ENCODE measurements at places on chromosomes 5 and 9. TPM values are rescaled to one million over a fixed set of nuclear protein-coding genes. Genes with fewer than 3 reads are reported as not detected.

GRCh38 chr9:26033336-26033735 is 355.1 kb upstream of the TUSC1 start:
- no peaks in the 10 kb centered on the region for H3K36me3 ChIP-seq
- H3K4me3 ChIP-seq: no peak overlapping the region
- H3K27me3 ChIP-seq: no peaks in the 10 kb centered on the region
- no peak for DNase-seq
- H3K4me1 ChIP-seq: no peaks in the 10 kb centered on the region
- H3K27ac ChIP-seq: no peak overlapping the region

GRCh38 chr5:116577064-116577788 is 2.6 kb upstream of the SEMA6A start:
- H3K27ac ChIP-seq: no peak overlapping the region
- peaks cover 64% of the 10 kb centered on the region for H3K27me3 ChIP-seq

DNA sequence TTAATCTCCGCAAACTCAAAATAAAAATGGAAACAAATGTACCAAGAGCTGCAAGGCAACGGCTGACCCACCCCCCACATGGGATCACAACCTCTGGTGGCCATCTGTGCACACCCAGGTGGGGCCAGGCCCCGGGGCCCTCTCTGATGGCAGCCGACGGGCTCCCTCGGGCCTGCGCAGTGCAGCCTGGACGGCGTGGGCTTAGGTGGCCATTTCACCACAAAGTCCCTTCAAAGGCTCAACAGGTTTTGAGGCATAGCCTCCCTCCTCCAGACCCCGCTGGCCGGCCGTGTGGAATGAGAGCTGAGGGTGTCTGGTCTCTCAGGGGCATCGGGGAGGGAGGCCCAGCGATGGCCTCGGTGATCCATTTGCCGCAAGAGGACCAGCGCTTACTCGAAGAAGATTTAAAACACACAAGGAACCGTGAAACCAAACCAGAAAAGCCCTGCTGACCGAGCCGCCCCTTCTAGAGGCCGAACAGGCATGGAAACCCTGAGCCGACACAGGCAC is 42.7 kb upstream of the CEP72 start:
- no peak overlapping the region for H3K27ac ChIP-seq
- H3K4me1 ChIP-seq: no peaks in the 10 kb centered on the region
- no peaks in the 10 kb centered on the region for H3K36me3 ChIP-seq
- H3K27me3 ChIP-seq: peaks cover 12% of the 10 kb centered on the region

Gene FOXD4L4
- total RNA-seq: 0.12 TPM
